ENCODE measurements at places on chromosomes 3 and 15. TPM values are rescaled to one million over a fixed set of nuclear protein-coding genes. Genes with fewer than 3 reads are reported as not detected.

GRCh38 chr3:24646790-24647189, 152.1 kb upstream of the THRB start:
- no peak for DNase-seq

GRCh38 chr3:165920984-165921383, 83.8 kb upstream of the BCHE start:
- no peak for DNase-seq

- no peak for DNase-seq
Observed at GRCh38 chr3:97901313-97902248, 70.7 kb downstream of the RIOX2 start.

Gene GLDN
- not detected for total RNA-seq

DNA sequence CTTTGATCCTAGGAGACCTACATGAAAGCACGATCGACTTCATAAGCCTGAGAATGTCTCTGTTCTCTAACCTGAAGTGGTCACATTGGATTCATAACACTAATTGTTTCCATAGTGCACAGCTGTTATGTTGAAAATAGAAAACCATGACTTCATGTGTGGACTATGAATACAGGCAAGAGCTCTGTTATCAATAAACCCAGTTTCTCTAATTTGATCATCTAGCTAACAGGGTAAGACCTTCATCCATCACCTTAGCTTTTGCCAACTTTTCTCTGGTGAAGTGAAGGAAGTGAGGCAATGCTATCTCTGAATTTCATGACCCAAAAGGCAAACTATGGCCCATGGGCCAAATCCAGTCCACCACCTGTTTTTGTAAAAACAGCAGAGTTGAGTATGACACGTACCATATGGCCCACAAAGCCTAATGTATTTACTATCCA, 27.2 kb downstream of the ABI3BP start:
- no peak for DNase-seq

Gene FMN1
- 19.6 TPM for total RNA-seq

DNA sequence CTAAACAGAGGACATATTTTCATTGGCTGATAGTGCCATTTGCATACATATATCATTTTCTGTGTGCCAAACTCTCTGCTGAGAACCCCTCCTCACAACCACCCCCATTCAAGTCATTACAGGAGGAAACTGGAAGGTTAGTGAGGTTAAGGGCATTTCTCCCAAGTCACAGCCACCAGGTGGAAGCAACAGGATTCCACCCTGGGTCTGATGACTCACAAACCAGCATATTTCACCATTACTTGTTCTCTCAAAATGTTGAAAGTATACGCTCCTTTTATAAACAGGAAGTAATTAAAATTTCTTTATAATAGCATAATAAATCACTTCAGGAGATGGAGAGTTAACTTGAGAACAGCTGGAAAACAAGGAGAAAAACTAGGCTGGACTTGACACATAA, 398.6 kb upstream of the WNT5A start:
- DNase-seq: no peak

- no peak for DNase-seq
Observed at GRCh38 chr3:184842433-184842832, 30.5 kb downstream of the VPS8 start.

Gene SLC12A8
- 30.7 TPM for total RNA-seq

All from PC-9 (cell line).